Ovary (tissue), 10 donors: ENCODE measurements at places on chromosomes 3 and 15. TPM values are rescaled to one million over a fixed set of nuclear protein-coding genes. Genes with fewer than 3 reads are reported as not detected.
A peak's percentile ranks its signal among the peaks of the same experiment; 100 is the strongest.

DNA sequence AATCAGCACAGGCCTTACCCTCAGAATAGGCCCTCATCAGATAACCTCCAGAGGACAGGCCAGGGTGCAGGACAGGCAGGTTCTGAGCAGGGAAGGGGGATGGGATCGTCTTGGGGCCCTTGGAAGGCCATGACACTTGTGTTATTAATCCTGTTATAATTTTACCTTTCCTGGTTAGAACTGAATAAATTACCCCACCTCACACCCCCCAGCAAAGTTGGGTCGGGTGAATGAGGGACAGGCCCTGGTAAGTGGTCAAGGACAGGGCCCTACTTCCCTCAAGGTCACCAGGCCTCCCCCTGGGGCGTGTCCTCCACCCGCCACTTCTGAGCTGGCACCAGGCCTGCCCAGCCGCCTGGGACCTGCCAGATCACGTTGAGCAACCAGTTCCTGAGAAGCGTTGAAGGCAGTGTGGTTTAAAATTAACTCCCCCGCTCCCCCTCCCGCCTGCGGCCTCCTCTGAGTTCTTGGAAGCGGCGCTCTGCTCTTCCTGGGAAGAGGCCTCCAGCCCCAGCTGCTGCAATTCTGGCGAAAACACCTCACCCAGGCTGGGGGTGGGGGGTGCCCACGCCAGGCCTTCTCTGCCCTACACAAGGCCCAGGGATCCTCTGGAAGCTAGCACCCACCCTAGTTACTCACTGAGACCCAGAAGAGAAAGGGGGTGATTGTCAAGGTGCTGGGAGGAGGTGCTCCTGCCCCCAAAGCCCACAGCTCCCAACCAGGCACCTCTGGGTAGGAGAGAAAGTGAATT, 10.6 kb downstream of the CISH start:
- DNase-seq, result peak; percentile 99

GRCh38 chr15:94238539-94239118, 7.3 kb downstream of the MCTP2 start:
- DNase-seq, result no peak

DNA sequence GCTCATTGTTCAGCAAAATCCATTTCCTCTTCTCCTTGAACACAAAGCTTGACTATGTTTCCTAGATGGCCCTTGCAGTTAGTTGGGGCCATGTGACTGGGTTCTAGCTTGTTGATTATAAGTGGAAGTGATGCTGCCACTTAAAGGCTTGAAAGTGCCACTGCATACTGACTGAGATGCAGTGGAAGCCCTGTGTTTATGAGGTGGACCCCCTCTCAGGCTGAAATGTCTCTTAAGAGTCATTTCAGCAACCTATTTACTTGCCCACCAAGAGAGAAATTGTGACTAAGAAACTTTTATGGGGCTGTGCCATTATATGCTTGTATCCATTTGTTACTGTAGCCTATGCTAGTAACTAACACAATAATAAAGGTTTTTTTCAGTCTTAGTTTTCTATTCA, 8.4 kb upstream of the ANP32A start:
- no peak for DNase-seq

- DNase-seq, result no peak
These were observed 61.5 kb upstream of the ULK4 start for GRCh38 chr3:42023380-42023779.

DNA sequence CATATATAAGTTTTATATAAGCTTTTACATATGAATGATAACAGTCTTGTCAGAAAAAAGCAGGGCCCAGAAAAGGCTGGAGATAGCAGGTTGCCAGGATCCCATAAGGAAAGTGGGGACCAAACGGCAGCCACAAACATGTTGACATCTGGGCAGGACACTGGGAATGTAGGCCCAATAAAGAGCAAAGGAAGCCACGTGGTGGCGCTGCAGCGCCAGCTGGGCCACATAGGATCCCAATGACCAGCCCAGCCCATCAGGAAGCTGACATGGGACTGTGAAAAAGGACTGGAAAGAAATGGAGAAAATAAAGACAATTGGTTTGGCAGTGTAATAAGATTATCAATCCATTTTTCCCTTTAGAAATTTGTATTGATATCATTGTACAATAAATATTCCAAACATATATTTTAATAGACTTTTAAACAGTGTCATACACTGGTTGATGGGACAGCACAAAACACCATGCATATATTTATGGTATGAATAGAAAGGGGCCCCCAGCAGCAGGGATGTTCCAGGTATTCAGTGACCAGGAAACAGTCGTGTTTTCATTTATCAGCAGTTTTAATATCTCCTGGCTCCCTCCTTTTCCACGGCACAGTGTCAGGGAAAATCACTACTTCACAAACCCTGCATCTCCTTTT, 89.0 kb upstream of the STRIT1 start:
- peak; percentile 37 for DNase-seq

DNA sequence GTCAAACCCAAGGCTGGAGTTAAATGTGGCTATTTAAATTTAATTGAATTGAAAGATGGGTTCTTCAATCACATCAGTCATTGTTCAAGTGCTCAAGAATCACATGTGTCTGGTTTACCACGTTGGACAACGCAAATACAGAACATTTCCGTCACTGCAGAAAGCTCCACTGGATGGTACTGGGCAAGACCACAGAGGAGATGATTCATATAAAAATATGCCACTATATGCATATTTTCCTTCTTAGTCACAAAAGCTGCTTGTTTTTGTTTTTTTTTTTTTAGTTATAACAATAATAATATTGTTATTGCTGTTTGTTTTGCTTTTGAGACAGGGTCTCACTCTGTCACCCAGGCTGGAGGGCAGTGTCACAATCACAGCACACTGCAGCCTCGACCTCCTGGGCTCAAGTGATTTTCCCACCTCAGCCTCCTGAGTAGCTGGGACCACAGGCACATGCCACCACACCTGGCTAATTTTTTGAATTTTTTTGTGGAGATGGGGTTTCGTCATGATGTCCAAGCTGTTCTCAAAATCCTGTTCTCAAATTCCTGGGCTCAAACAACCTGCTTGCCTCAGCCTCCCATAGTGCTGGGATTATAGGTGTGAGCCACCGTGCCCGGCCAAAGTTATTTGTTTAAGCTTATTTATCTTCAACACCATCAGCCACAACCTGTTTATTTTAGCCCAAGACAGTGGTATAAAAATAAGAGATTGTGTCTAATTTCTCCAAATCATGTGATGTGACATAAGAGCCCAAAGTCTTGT, 19.4 kb downstream of the RTP3 start:
- DNase-seq, result no peak

- DNase-seq, result no peak
These were observed 8.7 kb upstream of the ZNF774 start for GRCh38 chr15:90343302-90343790.

DNA sequence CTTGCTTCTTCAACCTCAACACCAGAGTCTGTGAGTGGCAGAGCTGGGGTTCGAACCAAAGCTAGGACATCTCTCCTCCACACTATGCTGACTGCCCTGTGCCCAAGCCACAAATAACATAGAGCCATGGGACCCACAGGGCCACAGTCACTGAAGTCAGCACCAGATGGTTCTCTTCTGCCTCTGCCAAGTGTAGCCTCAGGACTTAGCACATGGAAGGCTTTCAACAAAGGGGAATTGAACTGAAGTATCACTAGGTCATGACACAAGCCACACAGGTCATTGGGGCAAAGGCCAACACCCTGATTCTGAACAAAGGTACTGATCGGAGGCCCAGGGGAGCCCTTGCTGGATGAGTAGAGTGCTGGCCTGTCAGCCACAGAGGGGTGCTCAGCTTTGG, 83.6 kb downstream of the BDH1 start:
- DNase-seq, result no peak

DNA sequence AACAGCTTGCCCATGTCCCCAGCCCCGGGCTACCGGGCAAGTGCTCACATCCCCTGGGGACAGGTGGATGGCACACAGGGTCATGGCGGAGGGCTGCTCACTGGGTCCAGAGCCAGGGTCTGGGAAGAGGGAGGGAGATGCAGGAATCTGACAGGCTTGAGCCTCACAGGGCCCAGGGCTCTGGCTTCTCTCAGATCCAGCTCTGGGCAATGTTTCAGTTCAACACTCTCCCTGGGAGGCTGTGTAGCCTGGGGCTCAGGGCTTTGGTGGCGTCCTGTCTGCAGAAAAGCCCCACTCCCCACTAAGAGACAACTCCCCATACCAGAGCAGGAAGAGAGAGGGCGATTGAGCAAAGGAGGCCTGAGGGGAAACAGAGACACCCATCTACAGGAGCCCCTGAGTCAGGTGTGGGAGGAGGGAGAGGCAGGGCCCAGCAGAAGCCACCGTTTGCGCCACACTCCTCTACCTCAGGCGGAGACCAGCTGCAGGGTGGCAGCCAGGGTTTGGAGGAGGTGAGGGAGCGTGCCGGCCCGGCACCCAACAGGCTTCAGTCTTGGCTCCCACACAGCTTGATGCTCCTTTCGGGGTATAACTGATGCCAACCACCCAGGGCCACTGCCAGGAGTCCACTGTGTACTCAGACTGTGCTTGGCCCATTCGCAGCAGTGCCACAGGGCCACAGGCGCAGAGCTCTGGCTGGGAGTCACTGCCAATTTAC, 16.8 kb upstream of the SRP14 start:
- no peak for DNase-seq

DNA sequence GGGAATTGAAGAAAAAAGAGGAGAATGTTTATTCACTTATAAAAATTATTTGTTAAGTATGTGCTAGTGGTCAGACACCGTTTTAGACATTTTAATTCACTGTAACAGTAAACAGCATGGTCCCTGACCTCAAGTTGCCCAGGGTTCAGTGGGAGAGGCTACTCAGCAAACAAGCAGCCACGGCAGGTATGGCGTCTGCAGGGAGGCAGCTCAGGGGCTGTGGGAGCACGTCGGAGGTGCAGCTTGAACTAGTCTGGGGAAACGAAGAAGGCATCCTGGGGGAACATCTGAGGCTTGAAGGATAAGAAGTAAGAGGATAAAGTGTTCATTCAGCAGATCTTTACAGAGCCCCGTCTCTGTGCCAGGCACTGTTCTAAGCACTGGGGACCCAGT, 66.0 kb downstream of the CRTC3 start:
- DNase-seq, result no peak

GRCh38 chr3:186589856-186590579, 19.5 kb downstream of the DNAJB11 start:
- no peak for DNase-seq

DNA sequence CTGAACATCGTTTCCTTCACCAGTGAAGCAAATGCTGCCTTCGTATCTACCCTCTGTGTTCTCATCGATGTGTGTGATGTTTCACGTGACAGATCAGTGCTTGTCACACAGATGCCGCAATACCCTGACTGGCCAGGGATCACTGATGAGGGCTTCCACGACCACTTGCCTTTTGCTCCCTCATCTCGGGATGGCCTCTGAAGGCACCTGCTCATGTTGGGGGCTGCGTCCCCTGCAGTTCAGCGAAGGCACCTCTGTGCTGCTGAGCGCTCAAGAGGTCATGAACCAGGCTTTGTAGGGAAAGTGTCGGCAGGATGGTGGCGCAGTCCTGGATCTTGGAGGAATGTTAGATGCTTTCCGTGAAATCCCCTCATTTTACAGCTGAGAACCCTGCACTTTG, 79.2 kb upstream of the KLF13 start:
- DNase-seq, result no peak

DNA sequence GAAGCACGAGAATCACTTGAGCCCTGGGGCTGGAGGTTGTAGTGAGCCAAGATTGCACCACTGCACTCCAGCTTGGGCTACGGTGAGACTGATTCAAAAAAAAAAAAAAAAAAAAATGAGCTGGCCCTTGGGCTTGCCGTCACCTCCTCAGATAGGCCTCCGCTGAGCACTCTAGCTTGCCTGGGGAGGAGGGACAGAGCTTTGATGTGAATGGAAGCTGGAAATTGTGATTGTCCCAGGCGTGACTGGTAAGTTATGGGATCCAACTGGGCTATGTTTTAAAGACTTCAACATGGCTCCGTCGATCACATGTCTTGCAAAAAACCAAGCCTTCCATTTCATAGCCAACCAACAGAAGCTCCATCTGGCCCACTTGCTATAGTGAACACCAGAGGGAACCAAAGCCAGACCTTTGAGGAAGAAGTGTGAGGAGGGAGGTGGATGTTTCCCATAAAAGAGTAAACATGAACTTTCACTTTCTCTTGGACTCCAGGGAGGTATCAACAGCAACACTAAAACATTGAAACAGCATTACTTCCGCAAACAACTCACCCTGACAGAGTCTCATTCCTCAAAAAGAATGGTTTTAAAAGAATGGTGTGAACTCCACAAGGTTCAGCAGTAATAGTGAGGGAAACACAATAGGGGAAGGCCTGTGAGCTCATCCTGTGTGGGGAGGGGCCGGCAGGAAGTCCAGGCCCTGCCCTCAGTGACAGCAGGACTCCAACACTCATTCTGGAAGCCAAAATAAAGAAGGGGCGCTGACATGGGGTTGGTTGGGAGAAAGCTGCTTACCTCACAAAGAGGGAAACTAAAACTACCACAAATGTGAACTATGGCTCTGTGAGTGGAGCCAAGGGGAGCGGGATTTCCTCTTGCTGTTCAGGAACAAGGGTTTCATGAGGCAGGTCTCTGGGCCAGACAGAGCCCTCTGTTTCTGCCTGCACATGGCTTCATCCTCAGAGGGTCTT, 59.2 kb upstream of the IL12A start:
- DNase-seq, result no peak

- DNase-seq, result no peak
These were observed 8.6 kb downstream of the MAP3K13 start for GRCh38 chr3:185371306-185372074.

DNA sequence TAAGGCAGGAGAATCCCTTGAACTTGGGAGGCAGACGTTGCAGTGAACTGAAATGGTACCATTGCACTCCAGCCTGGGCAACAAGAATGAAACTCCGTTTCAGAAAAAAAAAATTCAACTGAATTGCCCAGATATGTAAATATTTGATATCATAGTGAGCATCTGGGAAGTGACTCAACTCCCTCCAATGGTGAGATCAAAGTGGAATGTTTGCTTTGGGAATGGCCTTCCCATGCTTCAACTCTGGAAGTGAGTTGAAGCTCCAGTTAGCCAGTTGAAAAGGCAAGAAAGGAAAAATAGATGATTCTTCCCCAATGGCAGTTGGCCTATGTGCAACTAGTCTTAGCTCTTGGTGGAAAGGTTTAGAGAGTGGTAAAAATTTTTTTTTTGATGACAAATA, 131.6 kb upstream of the CMC1 start:
- no peak for DNase-seq

GRCh38 chr3:135759651-135760050, 205.9 kb upstream of the PPP2R3A start:
- DNase-seq, result no peak

ERICH6 gene
- 0.04 TPM for polyA plus RNA-seq

CYP19A1 gene
- polyA plus RNA-seq, result 1,570 TPM

RAB6B gene
- polyA plus RNA-seq, result 1.7 TPM

SYNPR gene
- polyA plus RNA-seq, result not detected

GPR62 gene
- polyA plus RNA-seq, result 0.22 TPM

CELF6 gene
- 7.1 TPM for polyA plus RNA-seq
